ENCODE measurements at places on chromosomes 3 and 15.
A peak's percentile ranks its signal among the peaks of the same experiment; 100 is the strongest.

DNA sequence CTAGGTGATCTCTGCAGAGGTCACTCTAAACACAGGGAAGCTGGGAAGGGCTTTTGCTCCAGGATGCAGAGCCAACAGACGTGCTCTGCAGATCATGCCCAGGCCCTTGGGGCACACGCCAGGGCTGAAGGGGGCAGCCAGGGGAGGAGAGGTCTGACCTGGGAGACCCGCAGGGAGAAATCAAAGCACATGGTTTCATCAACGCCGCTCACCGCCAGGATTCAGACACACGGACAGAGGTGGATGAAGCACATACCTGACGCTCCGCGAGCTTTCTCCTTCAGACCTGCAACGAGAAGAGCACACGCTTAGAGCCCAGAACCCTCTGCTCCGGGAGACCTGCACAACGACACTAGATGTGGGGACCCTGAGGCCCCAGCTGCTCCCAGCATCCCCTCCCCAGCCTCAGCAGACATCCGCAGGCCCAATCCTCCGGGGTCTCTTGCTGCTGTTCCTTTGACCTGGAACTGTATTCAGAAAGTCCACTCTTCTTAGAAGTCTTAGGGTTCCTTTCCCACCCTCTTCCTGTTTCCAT lies 90.7 kb upstream of the IQSEC1 start:
- H3K4me1 ChIP-seq: no peaks in the 10 kb centered on the region
- H3K4me3 ChIP-seq: no peak overlapping the region
- H3K36me3 ChIP-seq: no peaks in the 10 kb centered on the region

DNA sequence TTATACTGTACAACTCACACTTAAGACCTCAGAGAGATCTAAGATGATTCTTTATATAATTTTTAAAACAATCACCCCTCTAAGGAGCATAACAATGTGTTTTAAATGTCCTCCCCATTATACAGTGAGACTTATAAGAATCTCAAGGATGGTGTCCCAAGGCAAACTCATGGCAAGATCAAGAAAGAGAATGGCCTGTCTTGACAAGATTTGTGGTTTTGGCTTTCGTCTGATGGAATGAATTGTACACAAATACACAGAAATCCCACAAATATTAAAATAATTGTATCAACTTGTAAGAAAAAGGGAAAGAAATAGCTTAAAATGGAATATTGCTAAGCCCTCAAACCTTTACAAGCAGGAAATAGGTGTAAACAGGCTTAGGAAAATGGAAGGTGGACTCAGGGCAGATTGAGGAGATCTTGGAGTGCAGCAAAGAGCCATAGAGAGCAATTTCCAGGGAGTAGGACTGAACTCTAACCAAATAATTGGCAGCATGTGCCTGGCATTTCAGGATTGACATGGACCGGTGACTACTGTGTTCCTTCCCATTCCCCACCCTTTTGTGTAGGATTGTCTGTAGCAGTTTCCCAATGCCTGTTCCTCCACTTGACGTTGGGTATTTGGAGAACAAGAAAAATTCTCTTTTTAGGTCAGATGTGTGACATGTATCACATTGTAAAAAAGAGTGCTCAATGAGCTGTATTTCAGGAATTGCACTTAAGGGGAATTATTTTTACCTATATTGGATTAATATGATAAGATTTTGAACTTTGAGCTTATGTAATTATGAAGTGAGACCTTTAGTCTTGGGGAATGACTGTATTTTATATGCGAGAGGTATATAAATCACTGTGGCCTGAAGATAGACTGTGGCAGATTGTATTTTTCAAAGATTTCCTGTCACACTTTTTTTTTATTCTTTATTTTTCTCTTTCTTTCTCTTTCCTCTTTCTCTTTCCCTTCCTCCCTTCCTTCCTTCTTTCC lies 317.8 kb upstream of the SLITRK3 start:
- H3K4me1 ChIP-seq: no peaks in the 10 kb centered on the region
- no peak overlapping the region for H3K4me3 ChIP-seq
- DNase-seq: no peak
- no peaks in the 10 kb centered on the region for H3K27me3 ChIP-seq
- H3K36me3 ChIP-seq: no peaks in the 10 kb centered on the region

DNA sequence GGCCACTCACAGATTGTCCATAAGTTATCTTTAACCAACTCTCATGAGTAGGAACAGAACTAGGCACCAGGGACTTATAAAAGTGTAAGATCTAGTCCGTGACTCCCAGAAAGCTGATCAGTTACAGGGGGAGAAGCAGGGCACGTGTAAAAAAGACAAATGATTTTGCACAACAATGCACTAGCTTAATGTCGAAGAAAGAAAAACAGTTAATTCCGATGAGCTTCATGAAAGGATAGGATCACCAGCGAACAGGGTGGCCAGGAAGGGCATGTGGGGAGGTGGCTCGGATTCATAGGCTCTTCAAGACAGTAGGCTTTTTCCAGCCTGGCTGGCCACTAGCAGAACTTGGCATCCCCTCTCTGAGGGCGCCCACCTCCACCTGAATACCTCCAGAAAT lies 90.0 kb downstream of the IL5RA start:
- H3K4me3 ChIP-seq: no peak overlapping the region
- no peaks in the 10 kb centered on the region for H3K27me3 ChIP-seq
- no peaks in the 10 kb centered on the region for H3K4me1 ChIP-seq
- H3K27ac ChIP-seq: no peak overlapping the region
- DNase-seq: no peak
- H3K36me3 ChIP-seq: no peaks in the 10 kb centered on the region

GRCh38 chr3:128383316-128384235 lies 83.1 kb downstream of the DNAJB8 start:
- no peaks in the 10 kb centered on the region for H3K36me3 ChIP-seq
- peaks cover 48% of the 10 kb centered on the region for H3K4me1 ChIP-seq
- H3K27me3 ChIP-seq: no peaks in the 10 kb centered on the region
- no peak overlapping the region for H3K4me3 ChIP-seq
- peak; percentile 77 for DNase-seq

DNA sequence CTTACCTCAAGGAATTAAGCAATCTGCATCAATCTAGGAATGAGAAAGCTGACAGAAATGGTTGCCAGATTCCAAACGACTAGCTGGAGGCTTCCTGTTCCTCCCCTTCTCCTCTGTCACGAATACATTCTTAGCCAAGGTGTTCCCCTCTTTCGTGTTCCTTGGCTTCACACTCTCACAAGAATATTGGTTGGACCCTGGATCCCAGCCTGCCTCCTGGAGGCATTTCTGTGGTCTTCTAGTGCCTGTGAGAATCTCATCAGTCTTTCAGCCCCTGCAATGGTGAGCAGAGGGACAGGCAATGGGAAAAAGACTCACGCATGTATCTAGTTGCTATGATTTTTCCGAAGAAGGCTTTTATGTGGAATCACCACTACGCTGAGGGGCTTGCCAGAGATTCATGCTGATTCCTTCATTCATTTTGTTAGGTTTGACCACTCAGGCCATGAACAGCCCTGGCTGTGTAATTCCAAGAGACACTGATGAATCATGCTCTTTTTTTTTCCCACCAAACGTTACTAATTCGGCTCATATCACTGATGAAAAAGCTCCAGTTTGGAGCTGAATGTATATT lies 1.6 kb upstream of the P3H2 start:
- no peaks in the 10 kb centered on the region for H3K27me3 ChIP-seq
- no peak for DNase-seq
- no peak overlapping the region for H3K27ac ChIP-seq
- no peak overlapping the region for H3K4me3 ChIP-seq
- H3K4me1 ChIP-seq: peaks cover 41% of the 10 kb centered on the region

GRCh38 chr15:59995568-59996297 lies 8.4 kb upstream of the FOXB1 start:
- H3K27me3 ChIP-seq: peaks cover 100% of the 10 kb centered on the region
- no peak for DNase-seq
- peaks cover 17% of the 10 kb centered on the region for H3K4me1 ChIP-seq

DNA sequence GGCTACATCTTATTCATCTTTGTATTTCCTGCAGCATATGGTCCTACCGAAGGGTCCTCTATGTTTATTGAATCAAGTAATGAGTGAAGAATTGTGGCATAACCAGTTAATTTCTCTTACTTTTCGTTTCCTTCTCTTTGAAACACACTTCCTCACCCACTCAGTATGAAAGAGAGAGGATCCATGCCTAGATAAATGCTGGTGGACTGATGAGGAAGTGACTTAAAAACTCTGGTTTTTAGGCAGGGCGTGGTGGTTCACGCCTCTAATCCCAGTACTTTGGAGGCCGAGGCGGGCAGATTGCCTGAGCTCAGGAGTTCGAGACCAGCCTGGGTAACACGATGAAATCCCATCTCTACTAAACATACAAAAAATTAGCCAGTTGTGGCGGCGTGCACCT lies 2.2 kb upstream of the MB21D2 start:
- no peaks in the 10 kb centered on the region for H3K4me1 ChIP-seq
- no peak overlapping the region for H3K4me3 ChIP-seq
- no peaks in the 10 kb centered on the region for H3K27me3 ChIP-seq
- no peaks in the 10 kb centered on the region for H3K36me3 ChIP-seq
- no peak for DNase-seq

All from sigmoid colon (tissue), 7 donors.